Stimulated activated CD8-positive, alpha-beta memory T cell treated with anti-CD3 and anti-CD28 coated beads, Interleukin-4, amount 100 ng/mL, for 1 hour (primary cell): ENCODE measurements at places on chromosomes 11 and 22.

DNA sequence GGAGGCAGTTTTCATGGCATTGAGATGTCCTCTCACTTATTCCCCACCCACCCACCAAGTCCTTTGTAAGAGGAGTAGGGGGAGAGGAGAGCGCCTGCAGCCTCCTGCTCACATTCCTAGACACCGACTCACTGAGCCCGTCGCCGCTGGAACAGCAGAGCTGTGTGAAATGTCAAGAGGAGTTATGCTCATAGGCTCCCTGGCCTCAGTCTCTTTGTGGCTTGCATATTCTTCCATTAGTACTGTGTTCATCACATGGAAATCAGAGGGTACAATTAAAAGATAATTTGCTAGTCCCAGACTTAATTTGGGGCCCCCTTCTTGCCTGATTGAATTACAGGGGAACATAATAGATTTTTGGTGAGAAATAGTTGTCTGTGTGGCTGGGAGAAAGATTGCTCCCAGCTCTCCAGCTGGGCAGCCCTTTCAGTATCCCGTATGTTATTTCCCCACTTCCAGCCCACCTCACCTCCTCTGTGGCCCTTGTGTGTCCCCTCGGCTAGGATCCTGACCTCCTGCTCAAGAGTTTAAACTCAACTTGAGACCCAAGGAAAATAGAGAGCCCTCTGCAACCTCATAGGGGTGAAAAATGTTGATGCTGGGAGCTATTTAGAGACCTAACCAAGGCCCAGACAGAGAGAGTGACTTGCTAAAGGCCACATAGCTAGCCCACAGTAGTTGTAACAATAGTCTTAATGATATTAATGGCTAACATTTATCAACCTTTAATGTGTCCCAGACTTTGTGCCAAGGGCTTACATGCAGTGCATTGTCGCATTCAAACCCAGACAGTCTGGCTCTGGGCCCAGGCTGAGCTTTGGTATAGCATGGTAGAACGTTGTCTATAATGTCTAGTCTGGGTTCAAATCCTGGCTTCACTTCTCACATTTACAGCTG lies 32.2 kb downstream of the LIMK2 start:
- DNase-seq: no peak

DNA sequence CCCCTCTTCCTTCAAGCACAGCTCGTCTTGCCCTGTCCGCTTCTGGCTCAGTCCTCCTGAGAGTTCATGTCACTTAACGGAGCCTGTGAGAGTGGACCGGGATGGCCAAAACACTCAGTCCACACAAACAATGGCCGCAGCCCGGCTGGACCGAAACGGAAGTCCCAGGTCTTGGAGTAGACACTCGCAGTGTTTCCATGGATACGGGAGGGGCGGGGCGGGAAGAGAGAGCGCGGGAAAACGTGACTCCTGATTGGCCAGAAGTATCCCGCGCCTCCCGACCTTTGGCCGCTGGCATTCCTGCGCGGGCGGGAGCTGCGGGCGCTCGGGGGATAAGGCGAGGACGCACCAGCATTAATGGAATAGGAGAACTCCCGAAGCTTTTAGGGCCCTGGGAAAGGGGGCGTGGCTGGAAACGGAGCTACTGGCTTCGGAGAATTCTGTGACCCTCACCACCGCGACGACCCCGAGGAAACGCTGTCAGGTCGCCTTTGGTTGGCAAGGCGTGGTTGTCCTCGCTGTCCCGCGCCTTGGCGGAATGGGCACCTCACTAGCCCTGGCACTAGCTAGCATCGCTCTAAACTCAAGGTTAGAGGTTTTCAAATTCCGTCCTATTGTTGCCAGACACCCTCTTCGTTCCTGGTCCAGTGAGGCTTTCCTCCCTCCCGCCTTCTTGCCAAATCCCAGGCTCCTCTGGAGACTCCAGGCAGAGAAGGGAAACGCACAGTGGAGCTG lies at the start of the genes NLRP14 and ZNF214:
NLRP14 (plus strand) TSS at position 297 of the 735 bp plus-strand sequence. CDS start 18,108 bp downstream, outside the sequence.
ZNF214 (minus strand) TSS at position 164 of the 735 bp plus-strand sequence. CDS start 17,511 bp downstream, outside the sequence.
- DNase-seq: no peak

GRCh38 chr11:119671561-119672015 lies 57.4 kb downstream of the NECTIN1 start:
- no peak for DNase-seq

DNA sequence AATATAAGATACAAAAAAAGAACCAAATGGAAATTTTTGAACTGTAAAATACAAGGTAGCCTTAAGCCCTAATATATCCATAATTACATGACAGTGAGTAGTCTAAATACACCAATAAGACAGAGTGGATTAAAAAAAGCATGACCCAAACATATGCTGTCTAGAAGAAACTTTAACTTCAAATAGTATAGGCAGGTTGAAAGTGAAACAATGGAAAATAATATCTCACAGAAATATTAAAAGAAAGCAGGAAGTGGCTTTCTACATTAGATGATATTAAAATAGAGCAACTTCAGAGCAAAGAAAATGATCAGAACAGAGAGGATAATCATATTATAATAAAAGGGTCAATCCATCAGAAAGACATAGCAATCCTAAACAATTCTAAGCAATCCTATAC lies 21.8 kb downstream of the DCUN1D5 start:
- DNase-seq: no peak

DNA sequence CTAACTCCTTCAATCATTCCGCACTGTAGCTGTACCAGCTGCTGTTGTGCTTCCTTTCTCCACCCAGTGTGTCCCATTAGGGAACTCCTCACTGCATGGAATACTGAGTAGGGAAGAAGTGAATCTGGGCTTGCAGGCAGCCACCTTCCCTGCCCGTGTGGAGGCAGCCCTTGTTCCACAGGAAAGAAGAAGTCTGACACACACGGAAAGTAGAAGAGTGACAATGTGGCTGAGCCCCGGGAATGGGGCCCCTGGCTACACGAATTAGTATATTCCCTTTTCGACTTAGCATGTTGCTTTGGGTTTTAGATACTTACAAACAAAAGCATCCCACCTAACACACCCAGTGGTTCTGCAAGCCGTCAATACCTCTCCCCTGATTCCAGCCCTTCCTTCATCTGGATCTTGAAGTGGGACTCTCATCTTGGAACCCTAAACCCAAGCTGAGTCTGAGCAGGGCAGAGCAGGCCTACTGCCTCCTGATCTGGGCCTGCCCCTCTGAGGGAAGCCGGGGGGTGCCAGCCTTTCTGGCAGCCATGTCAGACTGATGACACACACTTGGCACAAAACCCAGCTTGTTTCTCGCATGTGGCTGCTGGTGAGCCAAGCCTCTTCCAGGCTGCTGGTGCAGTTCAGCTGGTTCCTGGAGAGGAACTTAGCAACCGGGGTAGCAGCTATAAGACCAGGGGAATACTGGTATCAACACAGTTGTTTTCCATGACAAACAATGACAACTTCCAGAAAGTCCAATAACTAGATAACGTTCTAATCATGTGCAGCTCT lies 71.6 kb downstream of the C11orf58 start:
- DNase-seq: no peak

GRCh38 chr11:776561-777287 lies 563 bp downstream of the GATD1 start:
- DNase-seq: no peak

DNA sequence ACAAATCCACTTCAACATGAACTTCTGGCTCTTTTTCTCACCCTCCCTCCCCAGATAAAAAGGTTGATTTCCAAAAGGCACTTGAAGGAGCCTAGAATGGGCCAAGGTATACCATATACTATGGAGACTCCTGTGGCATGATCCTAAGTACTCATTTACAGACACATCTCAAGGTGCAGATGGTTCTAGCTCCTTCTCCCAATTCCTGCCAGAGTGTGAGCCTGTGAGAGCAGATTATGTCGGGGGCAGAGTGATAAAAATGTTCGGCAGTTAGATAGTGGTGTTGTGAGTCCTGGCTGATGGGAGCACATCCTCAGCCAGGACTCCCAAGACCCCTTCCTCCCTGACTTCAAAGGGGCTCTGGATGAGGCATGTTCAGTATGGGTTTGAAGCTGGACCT lies 8.2 kb upstream of the SEC14L3 start:
- DNase-seq: no peak

DNA sequence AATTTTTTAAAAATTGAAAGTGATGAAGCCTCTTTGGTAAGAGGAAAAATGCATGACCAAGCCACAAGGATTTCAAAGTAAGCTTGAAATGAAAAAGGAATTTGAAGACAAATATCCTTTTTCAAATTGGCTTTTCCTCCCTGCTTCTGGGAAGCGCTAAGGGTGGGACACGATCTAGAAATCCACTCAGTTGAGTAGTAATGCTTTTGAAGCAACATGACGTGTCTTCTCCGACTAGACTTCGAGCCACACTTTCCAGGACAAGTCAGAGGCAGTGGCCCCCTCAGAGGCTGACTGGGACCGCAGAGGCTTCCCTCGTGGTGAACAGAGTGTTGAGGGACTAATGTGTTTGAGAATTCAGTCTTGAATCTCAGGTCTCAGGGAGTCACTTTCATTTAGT lies 39.8 kb downstream of the KREMEN1 start:
- no peak for DNase-seq

GRCh38 chr11:59302991-59303390 lies 55.7 kb upstream of the OR5AN1 start:
- DNase-seq: no peak

DNA sequence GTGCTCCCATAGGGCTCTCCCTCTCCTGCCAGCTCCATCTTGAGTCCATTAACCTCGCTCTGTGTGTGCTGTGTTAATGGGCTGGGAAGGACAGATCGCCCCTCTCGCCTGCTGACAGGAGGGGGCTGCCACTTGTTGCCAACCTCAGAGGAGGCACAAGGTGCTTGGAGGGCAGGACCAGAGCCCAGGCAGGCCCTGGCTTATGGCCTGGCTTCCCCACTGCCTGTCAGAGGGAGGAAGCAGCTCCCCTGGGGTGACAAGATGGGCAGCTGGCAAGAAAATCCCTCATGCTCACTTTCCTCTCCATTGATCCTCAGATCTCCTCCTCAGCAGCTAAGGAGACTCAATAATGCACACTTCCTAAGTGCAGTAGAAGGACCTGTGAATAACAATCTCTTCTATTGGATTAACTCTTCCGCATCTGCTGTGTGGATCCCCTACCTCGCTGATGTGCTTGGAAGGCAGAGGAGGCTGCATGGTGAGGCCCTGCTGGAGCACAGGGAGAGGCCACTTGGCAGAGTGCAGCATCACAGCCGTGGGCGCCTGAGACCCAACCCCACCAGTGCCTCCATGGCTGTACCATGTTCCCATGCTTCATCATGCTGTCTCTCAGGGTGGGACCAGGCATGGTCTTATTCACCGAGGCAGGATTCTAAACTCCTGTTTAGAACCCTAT lies 70.3 kb downstream of the TRIM29 start:
- no peak for DNase-seq

DNA sequence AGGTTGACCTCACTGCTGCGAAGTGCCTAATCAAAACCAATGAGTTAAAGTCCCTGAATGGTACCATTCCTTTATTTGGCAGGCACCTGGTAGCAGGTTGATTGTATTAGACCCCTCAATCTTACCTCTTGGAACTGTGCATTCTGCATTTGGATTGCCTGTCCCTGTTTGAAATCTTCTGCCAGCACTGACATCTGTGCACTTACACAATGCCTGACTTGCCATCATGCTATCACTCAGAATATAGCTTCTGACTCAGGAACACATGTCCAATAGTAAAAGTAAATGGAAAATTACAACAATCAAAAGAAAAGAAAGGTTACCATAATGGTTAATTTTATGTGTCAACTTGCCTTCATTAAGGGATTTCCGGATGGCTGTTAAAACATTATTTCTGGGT lies 366.0 kb upstream of the PDGFD start:
- DNase-seq: no peak

- no peak for DNase-seq
These were observed 221.3 kb downstream of the CADM1 start for GRCh38 chr11:115282923-115283322.

DNA sequence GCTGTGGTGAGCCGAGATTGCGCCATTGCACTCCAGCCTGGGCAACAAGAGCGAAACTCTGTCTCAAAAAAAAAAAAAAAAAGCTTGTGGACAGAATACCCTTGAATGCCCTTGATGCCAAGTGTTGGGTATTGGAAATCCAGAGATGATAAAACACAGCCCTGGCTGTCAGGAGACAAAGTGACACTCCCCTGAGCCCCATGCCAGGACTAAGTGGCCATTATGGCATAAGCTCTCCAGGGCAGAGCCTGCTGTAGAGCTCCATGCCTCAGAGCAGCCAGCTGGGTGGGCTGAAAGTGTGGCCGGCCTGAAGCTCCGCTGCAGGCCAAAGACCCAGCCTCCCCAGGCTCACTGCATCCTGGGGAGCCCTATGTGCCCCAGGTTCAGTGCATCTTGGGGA lies 4.9 kb downstream of the RNF215 start:
- DNase-seq: no peak

DNA sequence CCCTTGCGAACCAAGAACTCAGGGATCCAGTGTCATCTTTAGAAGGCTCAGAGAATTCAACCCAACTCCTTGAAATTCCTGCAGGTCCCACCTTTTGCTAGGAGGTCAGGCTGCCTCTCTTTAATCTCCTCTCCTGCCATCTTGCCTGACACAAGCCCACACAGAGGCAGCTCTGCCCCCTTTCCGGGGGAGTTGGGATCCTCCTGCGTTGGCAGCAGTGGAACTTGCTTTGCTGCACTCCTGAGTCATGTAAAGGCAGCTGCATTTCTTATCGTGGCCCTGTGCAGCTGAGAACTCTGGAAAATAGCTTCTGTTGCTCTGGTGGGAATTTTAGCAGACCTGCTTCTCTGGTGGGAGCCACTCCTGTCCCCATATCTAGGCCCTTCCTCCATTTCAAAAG lies 142.3 kb upstream of the TBCEL start:
- DNase-seq: no peak

- peak; percentile 87 for DNase-seq
These were observed at the start of gene MADD for GRCh38 chr11:47269829-47270305. Gene MADD, plus strand, starts transcription at chr11:47270133.

DNA sequence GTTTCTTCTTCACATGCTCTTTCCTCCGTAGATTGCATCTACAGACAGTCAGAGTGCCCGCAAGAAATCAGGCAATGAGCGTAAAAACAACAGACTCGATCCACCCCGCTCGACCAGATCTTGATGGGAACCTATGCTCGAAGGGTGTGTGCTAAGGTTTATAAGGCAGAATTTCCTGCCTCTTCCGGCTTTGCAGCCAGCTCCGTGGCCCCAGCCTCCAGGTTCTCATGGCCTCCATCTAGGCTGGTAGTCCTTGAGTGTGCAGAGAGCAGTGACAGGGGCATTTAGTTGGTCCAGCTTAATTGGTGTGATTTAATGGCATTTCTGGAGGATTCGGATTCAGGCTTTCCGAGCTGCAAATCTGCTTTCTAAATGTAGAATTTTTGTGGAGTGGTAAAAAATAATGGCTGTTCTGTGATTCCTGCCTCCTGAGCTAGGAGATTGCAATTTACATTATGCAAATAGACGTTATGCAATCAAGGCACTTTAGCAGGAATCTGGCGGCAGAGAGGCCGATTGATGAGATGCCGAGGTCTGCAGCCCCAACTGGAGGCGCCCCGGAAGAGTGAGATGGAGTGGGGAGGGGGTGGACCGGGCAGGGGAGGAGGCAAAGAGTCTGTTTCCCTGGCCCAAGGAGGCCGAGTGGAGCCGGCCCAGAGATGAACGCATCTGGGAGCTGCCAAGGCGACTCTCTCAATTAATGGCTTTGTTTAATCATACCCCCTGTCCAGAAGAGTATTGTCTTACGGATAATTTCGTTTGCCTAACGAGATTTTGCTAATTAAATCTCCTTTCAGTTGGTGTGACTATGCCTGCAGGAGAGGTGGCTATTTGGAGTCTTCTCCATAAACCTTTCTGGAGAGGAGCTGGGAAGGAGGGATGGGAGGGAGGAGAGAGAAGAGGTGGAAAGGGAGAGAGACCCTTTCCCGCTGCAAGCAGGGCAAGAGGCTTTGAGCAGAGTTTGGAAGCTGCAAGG lies 75.3 kb downstream of the PKNOX2 start:
- DNase-seq: no peak
